ENCODE measurements at places on chromosomes 5 and 9.

GRCh38 chr5:71892641-71893365 is 173.7 kb downstream of the CARTPT start:
- DNase-seq = no peak

- no peak for DNase-seq
Observed at GRCh38 chr5:140734354-140734753, 34.1 kb downstream of the ZMAT2 start.

GRCh38 chr5:177443144-177443983 is 3.2 kb upstream of the PRR7 start:
- DNase-seq = no peak

GRCh38 chr5:93088592-93089389 is 492.2 kb downstream of the NR2F1-AS1 start:
- DNase-seq = no peak

GRCh38 chr5:73298772-73299630 is 126.0 kb downstream of the TMEM174 start:
- no peak for DNase-seq

GRCh38 chr9:110426052-110426709 is 88.5 kb upstream of the TXNDC8 start:
- DNase-seq = no peak

DNA sequence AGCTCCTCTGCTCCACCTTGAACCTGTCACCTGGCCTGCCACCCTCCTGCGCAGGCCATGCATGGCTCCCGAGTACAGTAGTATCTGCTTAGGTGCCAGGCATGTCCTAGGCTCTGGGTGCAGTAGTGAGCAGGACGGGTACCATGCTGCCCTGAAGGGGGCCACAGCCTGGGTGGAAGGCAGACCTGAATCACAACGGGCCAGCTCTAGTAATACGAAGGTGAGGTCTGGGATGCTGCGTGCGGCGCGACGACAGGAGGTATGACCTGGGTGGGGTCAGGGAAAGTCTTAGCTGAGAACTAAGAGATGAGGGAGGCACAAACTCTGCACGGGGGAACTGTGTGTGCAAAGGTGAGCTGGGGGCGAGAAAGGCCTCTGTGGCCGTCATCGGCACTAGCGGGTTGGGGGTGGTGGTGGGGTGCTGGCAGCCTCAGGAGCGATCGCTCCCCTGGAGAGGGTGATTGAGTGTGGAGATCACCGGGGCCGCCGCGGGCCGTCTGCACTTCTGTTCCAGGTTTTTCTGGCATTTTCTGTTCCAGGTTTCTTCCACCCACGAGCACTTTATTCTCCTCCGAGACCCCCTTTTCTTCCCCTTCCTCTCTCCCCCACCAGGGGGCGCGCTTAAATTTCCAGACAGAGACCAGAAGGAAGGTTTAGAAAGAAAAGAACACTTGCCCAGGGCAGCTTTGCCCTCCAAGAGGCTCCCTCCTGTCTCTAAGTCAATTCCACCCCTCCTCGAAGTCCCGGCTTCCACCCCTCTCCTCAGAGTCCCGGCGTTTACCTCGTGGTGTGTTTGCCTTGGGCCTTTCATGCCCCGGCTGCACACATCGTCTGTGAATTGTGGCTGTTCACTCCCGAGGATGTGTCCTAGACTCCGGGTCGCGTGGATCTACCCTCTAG is 15.1 kb downstream of the PDLIM4 start:
- DNase-seq = peak; percentile 61

GRCh38 chr9:6897898-6898302 is 140.1 kb downstream of the KDM4C start:
- no peak for DNase-seq

- no peak for DNase-seq
Observed at GRCh38 chr5:174242573-174242972, 197.1 kb downstream of the NSG2 start.

DNA sequence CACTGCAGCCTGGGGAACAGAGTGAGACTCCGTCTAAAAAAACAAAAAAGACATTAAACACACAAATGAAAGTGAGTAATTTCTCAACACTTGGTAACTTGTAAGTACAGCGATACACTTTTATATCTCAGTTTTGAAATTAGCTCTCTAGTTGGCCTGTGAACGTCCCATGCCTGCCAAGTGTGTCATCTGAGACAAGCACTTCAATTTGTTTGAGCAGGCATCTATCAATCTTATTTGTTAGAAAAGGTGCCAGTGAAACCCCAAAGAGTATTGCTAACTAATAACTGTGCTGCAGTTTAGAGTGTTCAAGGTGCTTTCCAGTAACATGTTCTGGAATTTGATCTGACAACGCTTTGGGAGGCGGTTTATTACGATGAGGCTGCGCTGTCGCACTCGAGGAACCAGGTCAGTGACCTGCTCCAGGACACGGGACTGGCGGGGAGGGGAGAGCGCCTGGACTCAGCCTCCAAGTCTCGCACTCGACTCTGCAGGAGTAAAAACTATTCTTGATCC is 1.1 kb upstream of the SPIN1 start:
- peak; percentile 1 for DNase-seq

DNA sequence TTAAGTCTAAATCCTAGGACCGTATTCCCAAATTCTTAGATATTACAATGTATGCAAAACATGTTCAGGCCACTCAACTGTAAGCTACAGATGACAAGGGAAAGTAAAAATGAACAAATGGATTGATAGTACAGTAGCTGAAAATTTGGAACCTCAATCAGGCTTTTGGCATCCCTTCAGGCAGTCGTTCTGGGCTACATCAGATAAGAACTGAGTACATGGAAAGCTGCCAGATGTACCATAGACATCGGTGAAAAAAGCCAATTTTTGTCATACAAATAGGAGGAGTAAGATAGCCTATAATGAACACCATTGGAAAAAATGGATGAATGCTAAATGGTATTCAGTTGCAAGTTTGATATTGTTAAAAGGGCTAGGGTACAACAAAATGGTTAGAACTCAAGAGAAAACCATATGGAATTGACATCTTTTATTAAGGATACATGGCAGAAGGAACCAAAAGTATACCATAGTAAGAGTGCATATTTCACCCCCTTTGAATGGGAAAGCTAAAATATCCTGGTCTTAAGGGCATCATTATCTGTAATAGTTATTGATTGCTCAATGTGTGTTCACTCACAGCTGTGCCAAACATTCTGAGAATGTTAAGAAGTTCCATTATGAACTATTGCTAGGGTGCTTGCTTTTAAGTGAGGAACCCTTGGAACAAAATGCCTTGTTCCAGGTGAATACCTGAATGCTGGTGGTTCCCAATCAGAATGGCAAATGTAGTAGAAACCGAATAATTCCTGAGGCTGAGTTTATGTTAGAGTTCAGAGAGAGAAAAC is 86.4 kb downstream of the NR3C1 start:
- DNase-seq = no peak

- no peak for DNase-seq
Observed at GRCh38 chr5:17796142-17796541, 161.9 kb downstream of the TAF11L14 start.

GRCh38 chr9:16348531-16348930 is 521.9 kb downstream of the BNC2 start:
- no peak for DNase-seq

- no peak for DNase-seq
Observed at GRCh38 chr5:150734579-150735384, 24.0 kb downstream of the DCTN4 start.

DNA sequence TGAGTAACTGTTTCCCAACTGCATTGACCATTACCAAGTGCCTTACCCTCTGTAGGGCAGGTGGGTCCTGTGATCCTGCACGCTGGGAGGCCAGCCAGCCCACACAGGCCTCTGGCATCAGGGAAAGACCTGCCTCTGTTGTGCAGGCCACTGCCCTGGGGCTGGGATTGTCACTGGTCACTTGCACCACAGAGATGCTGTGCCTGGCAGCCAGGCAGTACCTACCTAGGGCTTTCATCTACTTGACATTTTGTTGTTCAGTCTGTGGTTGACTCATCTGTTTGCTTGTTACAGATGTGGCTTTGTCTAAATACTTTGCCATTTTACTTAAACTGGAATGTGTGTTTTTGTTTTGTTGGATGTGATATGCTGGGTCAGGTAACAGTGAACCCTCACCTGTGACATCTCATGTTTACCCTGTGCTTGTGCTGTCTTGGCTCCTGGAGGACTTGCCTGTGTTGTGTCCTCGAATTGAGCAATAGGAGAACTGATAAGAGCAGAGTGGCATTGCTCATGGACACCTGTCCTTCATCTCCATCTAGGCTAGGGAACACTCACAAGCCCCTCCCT is 32.8 kb downstream of the SECISBP2 start:
- no peak for DNase-seq

- no peak for DNase-seq
Observed at GRCh38 chr5:150633429-150633828, 7.0 kb upstream of the SYNPO start.

- DNase-seq = no peak
Observed at GRCh38 chr5:82639393-82640144, 361.4 kb upstream of the RPS23 start.

DNA sequence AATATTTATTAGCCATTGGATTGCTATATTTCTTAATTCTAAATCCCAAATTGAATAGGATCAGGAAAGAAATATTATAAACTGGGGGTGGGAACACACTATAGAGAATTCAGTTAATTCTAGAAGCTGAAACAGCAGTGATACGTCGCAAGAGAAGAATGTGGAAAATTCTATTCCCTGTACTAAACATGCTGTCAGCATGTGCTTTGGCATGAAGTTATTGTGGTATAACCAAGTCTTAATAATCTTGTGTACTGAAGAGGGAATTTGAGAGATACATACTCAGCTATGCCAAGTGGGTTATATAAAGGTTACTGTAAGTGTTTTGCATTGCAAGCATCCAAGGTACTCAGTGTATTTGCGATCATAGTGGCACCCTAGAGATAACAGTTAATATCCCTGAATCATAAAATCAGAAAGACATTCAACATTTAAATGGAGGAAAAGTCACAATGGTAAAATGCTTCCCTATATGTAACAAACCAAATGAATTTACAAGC is 1492.9 kb upstream of the C9orf72 start:
- DNase-seq = no peak

GRCh38 chr9:114450833-114451706 is 54.2 kb downstream of the WHRN start:
- DNase-seq = no peak
